ENCODE measurements at places on chromosomes 11 and 22.

DNA sequence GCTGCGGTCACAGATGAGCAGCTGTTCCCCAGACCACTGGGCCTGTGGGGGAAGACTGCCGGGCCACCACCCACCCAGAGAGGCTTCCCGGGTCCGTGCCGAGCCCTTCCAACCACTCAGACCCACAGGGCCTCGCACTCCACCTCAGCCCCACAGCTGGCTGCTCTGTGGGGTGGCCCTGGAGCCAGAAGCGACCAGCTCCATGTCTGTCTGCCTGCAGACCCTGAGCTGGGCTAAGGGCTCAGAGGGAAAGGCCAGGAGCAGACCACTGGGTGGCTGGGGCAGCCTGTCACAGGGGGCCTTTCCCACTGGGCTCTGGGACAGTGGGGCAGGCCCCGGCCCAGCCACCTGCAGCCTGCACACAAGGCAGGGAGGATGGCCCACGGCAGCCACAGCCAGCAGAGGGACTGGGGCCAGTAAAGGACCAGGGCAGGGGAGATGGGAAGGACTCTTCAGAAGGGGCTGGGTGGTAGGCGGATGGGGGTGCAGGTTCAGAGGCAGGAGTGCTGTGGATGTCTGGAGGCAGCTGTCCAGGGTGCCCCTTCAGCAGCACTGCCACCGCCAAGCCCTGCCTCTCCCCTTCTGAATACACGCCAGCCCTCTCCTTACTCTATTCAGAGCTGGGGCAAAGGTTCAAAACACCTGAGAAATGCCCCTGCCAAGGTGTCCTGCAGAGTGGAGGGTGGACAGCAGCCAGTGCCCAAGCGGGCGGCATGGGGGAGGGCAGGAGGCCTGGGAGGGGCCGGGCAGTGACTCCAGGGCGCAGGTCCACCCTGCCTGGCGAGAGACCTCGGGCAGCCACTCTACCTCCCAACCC lies 32.2 kb downstream of the GNB1L start:
- DNase-seq = no peak

GRCh38 chr11:99080154-99080553 lies 59.4 kb downstream of the CNTN5 start:
- no peak for DNase-seq

GRCh38 chr11:95688015-95688414 lies 101.6 kb downstream of the FAM76B start:
- no peak for DNase-seq

DNA sequence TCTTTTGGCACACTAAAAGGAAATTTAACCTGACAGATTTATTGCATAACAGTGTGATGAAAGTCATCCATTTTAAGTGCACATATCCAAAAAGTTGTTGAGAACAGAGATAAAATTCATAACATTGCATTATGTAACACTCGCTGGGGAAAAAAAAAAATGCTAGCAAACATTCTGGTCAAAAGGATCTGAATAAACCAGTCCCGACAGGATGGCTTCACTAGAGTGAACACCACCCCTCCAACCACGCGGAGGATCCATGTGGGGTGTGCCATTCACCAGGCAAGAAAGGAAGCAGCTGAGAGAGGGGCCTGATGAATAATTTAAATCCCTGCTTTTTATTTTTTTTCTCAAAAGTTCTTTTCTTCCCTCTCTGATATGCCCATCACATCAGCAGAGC lies 258.7 kb downstream of the DCDC1 start:
- no peak for DNase-seq

- no peak for DNase-seq
Observed at GRCh38 chr22:39808081-39808480, 85.5 kb downstream of the ENTHD1 start.

GRCh38 chr11:36056160-36056751 lies 112.4 kb downstream of the LDLRAD3 start:
- DNase-seq = no peak

DNA sequence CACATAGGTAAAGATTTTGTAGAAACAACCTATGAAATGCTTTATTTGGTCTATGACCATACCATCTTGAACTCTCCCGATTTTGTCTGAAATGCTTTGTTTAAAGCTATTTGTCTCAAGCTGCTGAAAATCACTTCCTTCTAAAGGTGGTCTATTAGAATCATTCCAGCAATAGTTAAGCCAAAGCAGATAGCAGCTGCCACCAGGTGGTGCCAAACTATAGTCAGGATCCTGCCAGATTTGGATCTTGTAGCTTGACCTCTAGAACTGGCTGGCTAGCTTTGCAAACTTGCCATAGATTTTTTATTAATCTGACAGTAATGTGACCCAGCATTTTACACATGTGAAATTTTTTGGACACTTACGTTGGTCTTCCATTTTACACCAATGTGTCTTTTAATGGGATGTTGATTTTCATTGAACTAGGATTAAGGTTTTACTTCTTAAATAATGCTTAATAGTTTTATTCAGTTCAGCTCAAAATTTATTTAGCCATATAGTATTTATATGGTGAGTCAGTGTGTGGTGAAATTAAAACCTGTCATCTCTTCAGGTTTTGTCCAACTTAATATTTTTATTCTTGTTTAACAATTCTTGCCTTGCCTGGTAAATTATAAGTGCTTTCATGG lies 19.7 kb downstream of the CTR9 start:
- DNase-seq = no peak

GRCh38 chr11:100557830-100558611 lies 129.1 kb upstream of the ARHGAP42 start:
- DNase-seq = no peak

DNA sequence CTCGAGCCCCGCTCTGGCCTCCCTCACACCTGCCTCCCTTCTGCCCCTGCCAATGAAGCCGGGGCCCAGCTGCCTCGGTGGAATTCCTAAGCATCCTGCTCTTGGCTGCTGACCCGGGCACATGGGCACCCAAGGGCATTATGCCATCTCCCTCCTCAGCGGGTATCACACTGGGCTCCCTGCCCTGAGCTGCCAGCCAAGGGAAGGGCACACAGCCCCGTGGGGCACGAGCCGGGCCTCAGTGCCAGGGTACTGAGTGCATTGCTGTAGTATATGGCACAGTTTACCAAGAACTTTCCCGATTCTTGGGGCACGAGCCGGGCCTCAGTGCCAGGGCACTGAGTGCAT lies 43.8 kb upstream of the JAM3 start:
- no peak for DNase-seq

DNA sequence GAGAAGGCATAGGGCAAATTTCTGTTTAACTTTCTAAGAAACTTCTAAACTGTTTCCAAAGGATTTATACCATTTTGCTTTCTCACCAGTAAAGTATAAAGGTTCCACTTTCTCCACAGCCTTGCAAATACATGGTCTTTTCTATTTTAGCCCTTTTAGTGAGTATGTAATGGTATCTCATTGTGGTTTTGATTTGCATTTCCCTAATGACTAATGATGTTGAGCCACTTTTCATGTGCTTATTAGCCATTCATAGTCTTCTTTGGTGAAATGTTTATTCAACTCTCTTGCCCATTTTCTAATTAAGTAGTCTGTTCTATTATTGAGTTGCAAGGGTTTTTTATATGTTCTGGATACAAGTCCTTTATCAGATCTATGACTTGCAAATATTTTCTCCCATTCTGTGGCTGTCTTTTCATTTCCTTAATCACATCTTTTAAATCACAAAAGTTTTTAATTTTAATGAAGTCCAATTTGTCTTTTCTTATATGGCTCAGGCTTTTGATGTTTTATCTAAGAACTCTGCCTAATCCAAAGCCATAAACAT lies 83.8 kb upstream of the KCNQ1OT1 start:
- no peak for DNase-seq

- DNase-seq = no peak
Observed at GRCh38 chr11:105189581-105189980, 50.0 kb upstream of the CARD18 start.

- no peak for DNase-seq
Observed at GRCh38 chr22:28139961-28140360, 220.9 kb upstream of the PITPNB start.

GRCh38 chr22:20046730-20047129 lies 25.8 kb downstream of the TANGO2 start:
- DNase-seq = no peak

- no peak for DNase-seq
Observed at GRCh38 chr11:68313574-68314202, 1.3 kb downstream of the LRP5 start.

- DNase-seq = no peak
Observed at GRCh38 chr22:40560551-40560950, 76.0 kb downstream of the MRTFA start.

GRCh38 chr11:84922212-84922805 lies 704.8 kb downstream of the DLG2 start:
- no peak for DNase-seq

DNA sequence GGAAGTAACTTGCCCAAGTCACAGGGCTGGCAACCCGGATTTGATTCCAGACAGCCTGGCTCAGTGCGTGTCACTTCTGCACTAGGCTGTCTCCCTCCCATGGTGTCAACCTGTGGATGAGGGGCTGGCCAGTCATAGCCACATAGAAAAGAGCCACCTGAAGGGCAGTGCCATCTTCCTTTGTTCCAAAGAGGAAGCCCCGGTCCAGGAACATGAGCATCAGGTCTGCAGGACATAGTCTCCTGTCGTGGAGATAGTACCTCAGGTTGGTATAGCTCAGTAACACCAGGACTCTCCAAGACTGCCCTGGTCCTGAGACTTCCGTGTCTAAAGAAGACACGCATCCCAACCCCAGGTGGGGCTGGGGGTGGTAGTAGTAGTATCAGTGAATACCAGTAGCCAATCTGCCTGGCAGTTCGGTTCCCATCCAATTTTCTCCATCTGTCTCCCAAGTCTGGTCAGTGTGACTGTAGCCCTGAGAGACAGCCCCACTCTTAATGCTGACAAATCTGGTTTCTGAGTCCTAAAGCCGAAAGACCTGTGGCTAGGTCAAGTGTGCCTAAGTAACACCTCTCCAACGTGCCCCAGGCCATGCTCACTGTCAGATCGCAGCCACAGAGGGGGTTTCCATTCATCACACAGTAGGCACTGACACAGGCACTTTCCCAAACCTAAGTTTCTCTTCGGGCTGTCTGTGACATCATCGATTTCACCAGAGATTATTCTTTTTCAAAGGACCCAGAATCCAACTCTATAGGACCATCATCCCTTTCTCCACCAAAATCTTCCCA lies 33.1 kb downstream of the C11orf58 start:
- DNase-seq = no peak

- DNase-seq = no peak
Observed at GRCh38 chr11:111312076-111312475, 13.7 kb downstream of the POU2AF3 start.

DNA sequence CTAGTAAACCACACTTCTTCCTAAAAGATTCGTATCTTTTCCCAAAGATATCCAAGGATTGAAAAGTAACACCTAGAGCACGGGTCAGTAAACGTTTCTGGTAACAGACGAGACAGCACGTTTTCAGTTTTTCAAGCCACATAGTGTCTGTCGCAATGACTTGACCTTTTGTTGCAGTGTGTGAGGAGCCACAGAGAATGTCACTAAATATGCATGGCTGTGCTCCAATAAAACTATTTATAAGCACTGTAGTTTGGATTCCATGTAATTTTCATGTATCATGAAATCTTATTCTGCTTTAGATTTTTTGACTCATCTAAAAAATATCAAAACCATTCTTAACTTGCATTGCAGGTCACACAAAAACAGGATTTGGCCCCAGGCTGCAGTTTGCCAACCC lies 18.3 kb upstream of the MICAL3 start:
- no peak for DNase-seq

GRCh38 chr11:93734427-93735222 lies 6.7 kb downstream of the TAF1D start:
- no peak for DNase-seq

DNA sequence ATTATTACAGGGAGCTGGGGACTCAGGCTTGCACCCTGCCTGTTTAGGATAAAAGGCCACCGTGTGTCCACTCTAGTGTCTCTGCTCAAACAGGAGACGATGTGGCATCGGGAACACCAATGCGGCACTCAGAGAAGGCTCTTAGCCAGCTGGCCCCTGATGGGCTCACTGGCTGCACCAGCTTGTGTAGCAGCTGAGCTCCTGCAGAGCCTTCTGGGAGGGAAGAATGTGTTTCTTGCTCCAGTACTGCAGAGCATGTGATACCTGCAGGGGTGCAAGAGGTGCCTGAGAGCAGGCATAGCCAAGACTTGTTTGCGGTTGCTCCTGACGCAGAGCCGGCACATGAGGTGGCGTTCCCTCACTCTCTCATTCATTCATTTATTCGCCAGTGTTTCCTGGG lies 44.4 kb upstream of the KCNQ1OT1 start:
- DNase-seq = no peak

DNA sequence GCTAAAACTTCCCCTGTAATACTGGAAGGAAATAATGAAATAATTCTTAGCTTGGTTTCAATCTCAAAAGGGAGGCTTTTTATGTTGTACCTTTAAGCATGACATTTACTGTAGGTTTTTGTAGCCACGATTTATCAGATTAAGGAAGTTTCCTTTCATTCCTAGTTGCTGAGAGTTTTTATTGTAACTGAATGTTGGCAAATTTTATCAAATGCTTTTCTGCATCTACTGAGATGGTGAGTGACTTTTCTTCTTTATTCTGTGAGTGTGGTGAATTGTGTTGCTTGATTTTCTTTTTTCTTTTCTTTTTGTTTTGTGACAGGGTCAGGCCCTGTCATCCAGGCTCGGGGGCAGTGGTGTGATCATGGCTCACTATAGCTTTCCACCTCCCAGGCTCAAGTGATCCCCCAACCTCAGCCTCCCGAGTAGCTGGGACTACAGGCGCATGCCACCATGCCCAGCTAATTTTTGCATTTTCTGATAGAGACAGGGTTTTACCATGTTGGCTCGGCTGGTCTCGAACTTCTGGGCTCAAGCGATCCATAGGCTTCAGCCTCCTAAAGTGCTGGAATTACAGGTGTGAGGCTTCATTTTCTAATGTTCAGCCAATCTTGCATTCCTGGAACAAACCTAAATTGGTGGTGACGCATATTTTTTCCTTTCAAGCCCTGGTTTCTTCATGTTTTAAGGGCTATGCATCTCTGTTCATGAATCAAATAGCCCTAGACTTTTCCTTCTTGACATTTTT lies 26.2 kb downstream of the SUSD2 start:
- DNase-seq = no peak

DNA sequence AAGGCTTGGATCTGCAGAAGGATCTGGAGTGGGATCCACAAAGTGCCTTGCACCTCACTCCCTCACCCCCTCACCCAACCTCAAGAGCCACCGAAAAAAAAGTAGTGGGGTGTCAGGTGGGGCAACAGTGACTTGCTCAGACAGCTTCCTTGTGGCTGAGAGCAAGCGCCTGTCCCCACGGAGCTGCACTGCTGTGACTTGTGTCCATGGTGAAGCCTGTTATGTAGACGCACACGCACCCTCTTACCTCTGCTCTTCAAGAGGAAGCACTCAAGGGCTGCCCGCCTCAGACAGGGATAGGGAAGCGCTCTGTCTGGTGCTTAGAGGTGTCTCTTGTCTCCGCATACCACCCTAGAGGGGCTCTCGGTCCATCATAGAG lies 1.2 kb downstream of the DRD2 start:
- DNase-seq = no peak

GRCh38 chr11:62444236-62444833 lies 25.5 kb downstream of the SCGB1A1 start:
- no peak for DNase-seq
